ENCODE measurements at places on chromosomes 2 and 18. TPM values are rescaled to one million over a fixed set of nuclear protein-coding genes. Genes with fewer than 3 reads are reported as not detected.

The CNRIP1 gene
- 6.9 TPM for total RNA-seq

The KCNG2 gene
- not detected for total RNA-seq

The NAT8 gene
- not detected for total RNA-seq

The ALPP gene
- total RNA-seq, result not detected

The ARL6IP6 gene
- total RNA-seq, result 18.1 TPM

The ITGA6 gene
- total RNA-seq, result 28.3 TPM
